ENCODE measurements at places on chromosomes 11 and 22.

- no peak for DNase-seq
Observed at GRCh38 chr11:93935826-93936225, 85.3 kb upstream of the HEPHL1 start.

DNA sequence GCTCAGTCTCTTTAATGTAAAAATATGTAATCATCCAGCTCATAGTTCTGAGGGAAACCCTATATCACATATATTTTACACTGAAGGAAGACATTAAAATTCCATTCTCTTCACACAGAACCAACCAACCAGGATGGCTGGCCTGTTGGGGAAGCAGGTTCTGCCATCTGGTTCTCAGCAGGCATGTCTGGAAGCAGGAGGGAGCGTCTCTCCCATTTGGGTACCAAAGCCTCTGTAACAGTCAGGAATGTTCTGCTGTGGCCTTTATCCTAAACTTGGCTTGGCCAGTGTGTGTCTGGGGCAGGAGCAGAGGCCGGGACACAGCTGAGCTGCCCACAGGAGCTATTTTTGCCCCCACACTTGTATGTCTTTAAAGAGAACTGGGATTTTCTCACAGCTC, 29.2 kb downstream of the SGSM3 start:
- no peak for DNase-seq

GRCh38 chr11:119472186-119472855, 49.3 kb upstream of the THY1 start:
- no peak for DNase-seq

GRCh38 chr11:47477323-47477722, 28.4 kb upstream of the RAPSN start:
- DNase-seq = no peak

DNA sequence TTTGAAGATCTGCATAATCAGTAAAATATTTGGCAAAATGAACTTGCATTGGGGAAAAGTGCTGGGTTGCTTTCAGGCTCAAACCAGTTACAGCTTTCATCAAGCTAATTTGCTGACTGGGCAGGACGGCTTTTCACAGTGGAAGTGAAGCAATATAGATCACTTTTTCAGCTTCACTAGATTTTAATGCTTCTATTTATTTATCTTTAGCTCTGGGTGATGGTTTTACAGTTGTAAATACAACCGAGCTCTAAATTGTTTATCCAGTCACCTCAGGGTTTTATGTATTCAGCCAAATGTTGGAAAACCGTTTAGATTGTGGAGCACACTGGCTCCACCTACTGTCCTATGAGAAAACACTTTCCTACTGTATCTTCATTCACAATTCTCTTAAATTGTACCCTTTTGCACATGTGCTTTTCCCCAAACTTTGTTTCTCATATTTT, 58.2 kb downstream of the ACER3 start:
- DNase-seq = no peak

GRCh38 chr22:18035751-18036150, 11.4 kb upstream of the MICAL3 start:
- no peak for DNase-seq

GRCh38 chr11:69665669-69666068, 9.5 kb downstream of the LTO1 start:
- peak; percentile 46 for DNase-seq

DNA sequence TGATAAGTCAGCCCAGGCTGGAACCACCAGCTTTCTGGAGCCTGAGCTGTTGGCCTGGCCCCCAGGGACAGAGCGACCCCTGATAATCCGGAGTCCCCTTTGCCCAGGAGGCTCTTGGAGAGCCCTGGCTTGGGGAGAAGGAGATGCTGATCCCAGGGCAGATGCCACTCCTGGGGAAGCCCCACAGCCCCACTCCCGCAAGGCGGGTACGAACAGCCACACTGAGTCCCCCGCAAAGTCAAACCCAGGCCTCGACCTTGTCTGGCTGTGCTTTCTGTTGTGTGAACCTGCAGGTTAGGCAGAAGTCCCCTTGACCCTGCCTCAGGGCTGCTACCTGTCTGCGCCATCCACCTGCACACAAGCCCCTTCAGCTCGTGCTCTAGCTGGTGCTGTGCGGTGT, 108.0 kb downstream of the KCNQ1OT1 start:
- DNase-seq = no peak

GRCh38 chr22:36910461-36910860, 3.0 kb upstream of the CSF2RB start:
- DNase-seq = no peak
